Left hindlimb (tissue), 1 donor: ENCODE measurements at places on chromosomes 2 and 18.
A peak's percentile ranks its signal among the peaks of the same experiment; 100 is the strongest.

GRCh38 chr2:219783359-219783975, 156.0 kb downstream of the SLC4A3 start:
- peak; percentile 34 for DNase-seq

DNA sequence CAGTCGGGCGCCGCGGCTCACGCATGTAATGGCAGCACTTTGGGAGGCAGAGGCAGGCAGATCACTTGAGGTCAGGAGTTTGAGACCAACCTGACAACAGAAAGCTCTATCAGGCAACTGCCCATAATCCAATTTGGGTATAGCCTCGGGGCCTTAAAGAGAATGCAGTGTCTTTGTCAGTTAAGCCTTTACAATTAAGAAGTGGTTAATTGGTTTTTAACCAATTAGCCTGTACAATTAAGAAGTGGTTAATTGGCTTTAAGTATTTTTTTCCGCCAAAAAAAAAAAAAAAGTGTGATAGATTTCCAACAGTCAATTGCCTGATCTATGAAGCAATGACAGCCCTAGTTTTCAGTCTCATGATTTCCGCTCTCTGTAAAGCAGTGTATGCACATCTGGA, 74.6 kb upstream of the NARS1 start:
- DNase-seq = no peak

- DNase-seq = no peak
Measured at GRCh38 chr2:42504364-42505230, 10.8 kb upstream of the KCNG3 start.

GRCh38 chr2:105537466-105537865, 138.6 kb upstream of the FHL2 start:
- no peak for DNase-seq

DNA sequence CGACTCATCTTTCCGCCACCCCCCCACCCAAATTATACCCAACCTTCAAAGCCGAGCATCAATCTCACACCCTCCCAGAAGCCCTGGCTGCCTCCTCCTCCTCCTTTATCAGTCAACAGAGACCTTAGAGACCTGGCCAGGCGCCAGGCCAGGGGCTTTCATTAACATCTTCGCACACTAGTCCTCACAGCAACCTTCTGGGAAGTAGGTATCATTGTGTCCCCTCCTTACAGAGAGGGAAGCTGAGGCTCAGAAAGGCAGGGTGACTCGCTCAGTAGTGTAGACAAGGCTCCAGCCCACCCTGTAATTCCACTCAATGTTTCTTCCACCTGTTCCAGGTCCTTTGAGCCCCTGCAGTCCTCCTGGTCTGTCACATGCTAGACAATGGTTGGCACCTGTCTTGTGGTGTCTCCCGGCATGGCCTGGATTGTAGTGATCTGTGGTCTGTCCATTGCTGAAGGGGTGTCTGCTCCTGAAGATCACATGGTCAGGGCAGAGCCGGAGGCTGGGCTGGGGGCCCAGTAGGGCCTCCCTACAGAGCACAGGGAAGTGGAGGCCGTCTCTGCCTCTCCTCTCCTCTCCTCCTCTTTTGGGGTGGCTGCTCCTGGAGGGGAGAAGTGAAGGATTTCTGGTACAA, 36.0 kb downstream of the KLHL29 start:
- DNase-seq = no peak

DNA sequence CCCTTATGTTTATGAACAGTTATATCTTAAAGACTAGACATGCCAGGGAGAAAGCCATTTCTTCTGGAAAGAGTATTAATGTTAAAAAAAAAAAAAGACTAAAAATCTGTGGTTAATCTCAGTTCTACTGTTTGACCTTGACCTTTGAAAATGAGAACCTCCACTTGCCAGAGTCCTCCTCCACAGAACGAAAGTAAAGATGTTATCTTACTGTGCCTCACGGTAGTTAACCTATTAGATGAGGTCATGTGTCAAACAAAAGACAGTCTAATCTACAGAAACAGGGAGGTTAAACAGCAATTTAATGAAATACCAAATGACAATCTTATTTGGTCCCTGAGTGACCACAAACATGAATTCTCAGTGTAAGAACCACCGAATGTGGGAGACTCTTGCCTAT, 51.2 kb downstream of the SLC14A2 start:
- no peak for DNase-seq

DNA sequence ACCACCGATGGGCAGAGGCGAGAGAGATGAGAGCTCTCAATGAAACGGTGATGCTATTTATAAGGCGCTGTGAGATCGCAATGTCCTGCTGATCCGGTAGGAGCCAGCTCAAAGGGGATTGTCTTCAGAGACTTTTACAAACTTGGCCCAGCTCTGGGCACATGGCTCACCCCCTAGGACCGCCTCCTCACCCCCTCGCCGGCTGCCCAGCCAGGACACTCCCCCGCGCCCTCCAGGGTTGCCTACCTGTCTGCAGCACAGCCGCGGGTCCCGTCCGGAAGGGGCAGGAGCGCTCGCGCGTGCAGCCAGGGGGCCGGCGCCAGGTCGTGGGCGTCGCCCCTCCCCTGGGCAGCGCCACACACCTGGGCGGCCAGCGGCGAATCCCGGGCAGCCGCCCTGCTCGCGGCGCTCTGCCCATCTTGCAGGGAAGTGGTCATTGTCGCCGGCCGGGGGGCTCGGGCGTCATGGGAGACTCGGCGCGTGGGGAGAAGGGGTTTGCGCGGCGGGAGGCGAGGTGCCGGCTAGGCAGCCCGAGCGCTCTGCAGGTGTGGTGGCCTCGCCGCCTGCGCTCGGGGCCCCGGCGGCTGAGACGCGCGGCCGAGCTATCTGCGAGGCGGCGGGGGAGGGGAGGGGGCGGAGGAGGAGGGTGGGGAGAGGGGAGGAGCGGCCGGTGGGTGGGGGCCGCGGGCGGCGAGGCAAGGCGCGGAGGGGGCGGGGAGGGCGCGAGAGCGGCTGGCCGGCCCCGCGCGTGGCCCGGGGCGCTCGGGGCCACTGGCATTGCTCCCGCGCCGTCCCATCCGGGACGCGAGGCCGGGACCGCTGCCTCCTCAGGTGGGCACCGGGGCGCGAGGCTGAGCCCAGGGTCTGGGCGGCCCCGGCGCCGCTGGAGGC, at the start of gene GRB14:
Gene GRB14 (minus strand): TSS at position 610 of the 891 bp plus-strand sequence. CDS start 173 bp downstream, at position 437.
- DNase-seq = peak; percentile 39

DNA sequence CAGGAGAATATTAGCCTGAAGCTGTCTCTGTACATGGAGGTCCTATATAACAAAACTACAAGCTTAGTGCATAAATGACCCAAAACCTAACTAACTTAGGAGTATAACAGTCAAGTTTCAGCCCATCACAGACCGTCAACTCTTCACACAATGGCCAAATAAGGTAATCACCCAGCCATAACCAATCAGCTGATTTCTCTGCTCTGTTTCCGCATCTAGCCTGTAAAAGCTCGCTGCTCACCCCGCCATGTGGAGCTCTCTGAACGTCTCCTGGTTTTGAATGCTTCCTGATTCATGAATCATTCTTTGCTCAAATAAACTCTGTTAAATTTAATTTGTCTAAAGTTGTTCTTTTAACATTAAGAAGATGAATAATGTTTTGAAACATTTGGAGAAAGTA, 593.6 kb downstream of the TMX3 start:
- no peak for DNase-seq

DNA sequence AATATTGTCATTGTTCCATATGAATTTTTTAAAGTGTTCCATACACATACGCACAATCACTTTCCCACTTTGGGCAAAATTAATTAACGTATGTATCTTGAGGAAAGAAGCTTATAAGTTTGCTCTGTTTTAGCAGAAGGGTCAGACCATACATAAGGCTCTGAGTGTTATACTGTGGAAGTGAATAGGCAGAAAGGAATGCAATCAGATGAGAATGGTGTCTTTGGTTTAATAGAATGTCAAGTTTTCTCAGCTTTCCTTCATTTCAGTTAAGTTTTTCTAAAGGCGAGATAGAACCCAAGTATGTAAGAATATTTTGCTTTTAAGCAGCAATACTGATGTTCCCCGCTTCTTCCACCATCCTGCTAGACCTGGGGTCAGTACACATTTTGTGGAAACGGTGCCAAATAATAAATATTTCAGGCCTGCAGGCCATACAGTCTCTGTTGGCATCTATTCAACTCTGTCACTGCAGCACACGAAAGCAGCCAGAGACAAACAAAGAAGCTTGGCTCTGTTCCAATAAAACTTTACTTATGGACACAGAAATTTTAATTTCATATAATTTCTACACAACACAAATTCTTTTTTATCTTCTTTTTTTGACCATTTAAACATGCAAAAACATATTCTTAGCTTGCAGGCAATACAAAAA, 100.6 kb downstream of the UPP2 start:
- DNase-seq = no peak

DNA sequence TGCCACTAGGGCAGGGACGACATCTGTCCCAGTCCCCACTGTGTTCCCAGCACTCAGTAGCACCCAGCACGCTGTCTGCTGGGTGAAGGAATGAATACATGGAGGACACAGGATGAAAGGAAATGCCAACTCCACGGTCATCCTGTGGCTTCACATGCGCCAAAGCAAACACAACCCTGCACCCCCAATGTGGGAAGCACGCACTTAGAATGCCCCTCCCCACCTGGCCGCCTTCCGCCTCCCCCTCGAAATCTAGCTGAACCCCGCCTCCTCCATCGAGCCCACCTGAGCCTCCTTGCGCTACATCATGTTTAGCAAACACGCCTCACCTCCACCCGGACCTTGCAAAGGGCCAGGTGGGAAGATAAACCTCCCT, 33.9 kb downstream of the ADCY3 start:
- no peak for DNase-seq

DNA sequence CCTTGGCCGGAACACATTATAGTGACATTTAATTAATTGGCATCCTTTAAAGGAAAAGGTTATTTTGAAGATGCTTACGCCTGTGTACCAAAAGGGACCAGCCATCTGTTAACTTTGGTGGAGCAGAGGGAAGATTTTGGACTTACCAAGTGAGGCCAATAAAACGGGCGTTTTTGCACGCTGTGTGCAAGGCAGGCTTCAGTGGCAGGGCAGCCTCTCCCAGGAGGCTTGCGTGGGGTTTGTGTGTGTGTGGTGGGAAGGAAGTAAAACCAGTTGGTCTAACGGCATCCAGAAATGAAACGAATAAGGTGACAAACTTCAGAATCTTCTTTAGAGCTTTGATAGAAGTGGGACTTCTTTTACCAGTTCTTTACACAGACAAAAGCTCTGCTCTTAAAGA, 191.7 kb downstream of the PRKCE start:
- no peak for DNase-seq

DNA sequence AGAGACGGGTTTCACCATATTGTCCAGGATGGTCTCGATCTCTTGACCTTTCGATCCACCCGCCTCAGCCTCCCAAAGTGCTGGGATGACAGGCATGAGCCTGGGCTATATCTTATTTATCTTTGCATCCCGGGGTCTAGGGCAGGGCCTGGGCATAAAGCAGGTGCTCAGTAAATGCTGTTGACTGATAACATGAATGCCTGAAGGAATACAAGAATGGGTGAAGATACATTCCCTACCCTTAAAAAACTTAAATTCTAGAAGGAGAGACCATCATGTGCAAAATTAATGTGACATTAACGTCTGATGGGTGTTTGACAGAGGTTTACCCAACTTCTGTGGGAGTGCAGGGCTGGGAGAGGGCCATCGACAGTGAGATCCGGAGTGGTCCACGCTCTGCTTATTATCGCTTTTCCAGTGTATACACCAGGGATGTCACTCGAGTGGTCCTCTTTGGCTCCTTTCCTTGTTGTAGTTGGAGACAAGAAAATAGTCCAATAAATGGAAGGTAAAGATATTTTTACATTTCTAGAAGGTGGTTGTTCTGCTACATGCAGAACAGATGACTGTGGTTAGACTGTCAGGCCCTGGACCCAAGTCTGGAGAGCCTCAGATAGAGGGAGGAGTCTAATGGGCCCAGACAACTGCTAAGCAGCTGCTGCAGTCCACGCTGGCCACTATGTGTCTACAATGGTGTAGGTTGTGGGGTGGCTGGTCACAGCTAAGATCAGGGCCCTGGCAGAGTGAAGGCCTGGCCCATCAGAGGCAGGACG, 131.7 kb downstream of the MYCN start:
- no peak for DNase-seq

GRCh38 chr2:176293334-176293733, 24.1 kb downstream of the MTX2 start:
- DNase-seq = no peak

DNA sequence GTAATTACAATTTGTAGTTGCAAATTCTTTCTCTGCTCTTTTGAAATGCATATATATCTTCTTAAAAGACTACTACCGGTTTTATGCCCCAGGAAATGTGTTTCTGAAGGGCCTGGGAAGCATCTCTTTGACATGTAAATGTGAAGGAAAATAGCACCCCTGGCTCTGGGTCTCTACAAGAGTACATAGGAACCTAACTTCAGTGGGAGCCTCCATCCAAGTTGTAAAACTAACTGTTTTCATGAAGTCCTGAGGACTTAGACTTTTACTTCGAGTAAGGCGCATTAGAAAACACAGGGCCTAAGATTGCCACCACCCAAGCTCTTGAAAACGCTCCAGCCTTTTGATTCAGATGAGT, 99.4 kb downstream of the CBLN2 start:
- DNase-seq = no peak

DNA sequence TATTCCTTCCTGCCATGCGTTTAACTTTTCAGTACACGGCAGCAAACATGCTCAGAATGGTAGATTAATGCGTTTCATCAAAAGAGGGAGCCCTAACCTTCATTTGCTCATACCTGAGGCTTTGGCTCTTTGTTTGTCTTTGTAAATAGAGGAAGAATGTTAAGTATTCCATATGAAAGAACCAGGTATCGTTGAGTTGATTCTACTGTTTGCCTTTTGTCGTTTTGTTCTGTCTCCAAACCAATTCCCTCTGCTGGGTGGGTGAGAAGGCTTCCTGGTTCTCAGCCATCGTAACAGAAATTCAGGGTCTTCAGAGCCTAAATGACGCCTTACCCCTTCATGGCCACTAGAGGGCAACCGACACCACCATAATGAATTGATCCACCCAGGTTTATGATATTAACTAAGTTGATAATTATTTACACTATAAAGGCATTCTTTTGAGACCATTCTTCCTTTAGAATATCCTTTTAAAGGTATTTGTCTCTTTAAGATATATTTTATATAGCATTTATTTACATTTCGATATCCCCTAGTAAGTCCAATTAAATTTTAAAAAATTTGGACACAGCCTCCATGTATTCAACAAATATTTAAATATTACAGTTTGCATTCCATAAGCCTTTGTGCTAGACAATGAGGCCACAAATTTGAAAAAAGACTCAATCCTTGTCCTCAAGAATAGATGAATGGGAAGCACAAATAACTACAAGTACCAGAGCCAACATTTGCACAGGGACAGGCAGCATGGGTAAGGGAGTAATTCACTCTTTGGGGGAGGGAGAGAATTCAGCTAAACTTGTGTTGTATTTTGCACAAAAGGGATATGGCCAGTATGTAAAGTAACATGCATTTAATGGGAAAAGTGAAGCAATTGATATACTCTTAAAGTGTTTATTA, 48.1 kb downstream of the TIMM21 start:
- peak; percentile 43 for DNase-seq

GRCh38 chr2:198374375-198375082, 570.1 kb downstream of the PLCL1 start:
- peak; percentile 38 for DNase-seq

- no peak for DNase-seq
Measured at GRCh38 chr2:16302431-16303272, 362.3 kb downstream of the MYCN start.

- no peak for DNase-seq
Measured at GRCh38 chr18:58026395-58026794, 17.6 kb upstream of the NEDD4L start.
